ENCODE measurements at places on chromosomes 11 and 22.

- DNase-seq = peak; percentile 43
Measured at GRCh38 chr11:65589444-65590239, 6.0 kb downstream of the KCNK7 start.

DNA sequence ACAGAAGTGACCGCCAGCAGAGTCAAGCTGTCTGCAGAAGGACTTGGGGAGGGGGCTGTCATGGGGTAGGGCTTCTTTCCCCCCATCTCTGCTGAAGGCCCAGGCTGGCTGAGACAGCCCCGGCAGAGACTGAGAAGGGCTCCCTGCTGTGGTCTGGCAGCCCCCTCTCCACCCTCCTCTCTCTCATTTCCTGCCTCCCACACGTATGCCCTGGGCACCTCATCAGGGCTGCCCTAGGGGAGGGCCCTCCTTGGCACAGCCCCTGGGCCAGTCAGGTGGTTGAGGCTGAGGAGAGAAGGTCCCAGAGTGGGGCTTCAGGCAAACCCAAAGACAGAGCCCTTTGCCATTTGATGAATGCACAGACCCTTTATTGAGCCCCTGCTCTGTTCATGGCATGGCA, 3.6 kb downstream of the RASD2 start:
- DNase-seq = no peak

DNA sequence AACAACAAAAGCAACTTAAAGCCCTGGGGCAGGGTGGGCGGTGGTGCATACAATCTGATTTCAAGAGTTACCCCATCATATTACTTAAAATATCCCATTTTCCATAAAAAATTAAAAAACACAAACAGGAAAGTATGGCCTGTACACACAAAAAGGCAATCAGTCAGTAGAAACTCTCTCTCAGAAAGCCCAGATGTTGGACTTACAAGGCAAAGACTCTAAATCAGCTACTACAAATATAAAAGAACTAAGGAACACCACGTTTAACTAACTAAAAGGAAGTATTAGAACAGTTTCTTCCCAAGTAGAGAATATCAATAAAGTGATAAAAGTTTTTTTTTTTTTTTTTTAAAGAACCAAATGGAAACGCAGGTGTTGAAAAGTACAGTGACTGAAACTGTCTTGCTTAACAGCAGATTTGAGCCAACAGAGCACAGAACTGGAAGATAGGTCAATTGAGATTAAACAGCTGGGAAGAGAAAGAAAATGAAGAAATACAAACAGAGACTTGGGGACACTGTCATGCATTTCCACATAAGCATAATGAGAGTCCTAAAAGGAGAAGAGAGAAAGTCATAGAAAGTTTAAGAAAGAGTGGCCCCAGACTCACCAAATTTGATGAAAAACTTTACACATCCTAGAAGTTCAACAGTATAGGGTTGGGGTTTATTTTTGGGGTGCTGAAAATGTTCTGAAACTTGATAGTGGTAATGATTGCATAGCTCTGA, 8.6 kb downstream of the SC5D start:
- no peak for DNase-seq

GRCh38 chr11:13008061-13008435, 1.1 kb upstream of the RASSF10 start:
- DNase-seq = no peak

DNA sequence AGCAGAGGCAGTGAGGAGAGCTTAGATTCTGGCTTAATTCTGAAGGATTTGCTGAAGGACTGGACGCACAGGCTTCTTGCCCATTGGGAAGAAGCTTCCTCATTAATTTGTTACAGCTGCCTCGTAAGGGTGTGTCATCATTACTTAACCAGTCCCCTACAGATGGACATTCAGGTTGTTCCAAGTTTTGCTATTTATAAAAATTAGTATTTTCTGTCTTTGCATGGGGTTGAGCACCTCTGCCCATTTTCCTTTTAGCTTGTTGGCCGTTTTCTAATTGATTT, 38.1 kb downstream of the CAPN1 start:
- no peak for DNase-seq
